ENCODE measurements at places on chromosomes 5 and 9.

- no peak for DNase-seq
Measured at GRCh38 chr5:122561209-122561608, 213.7 kb upstream of the SNX2 start.

DNA sequence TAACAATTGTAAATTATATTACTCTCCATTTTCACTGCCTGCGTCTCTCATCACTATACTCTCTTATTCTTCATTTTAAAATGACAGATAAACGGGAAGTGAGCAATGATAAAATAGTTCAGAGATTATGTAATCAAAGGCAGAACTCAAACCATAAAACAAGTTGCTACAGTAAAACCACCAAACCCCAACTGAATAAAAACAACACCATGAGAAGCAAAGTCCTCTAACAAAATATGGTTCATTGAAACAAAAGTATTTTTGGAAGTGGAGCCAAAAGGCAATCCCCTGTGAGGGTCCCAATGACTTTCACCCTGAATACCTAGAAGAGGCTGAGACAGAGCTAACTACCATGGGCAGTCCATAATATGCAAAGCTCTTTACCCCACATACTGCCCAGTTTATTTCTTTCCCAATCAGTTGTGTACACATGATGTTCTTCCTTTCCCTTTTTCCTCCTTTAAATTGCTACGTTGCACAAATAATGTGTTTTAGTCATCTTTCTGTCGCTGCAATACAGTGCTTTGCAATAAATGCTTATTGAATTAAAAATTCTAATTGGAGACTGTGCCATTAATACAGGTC is 64.0 kb upstream of the PTGER4 start:
- no peak for DNase-seq

- no peak for DNase-seq
Measured at GRCh38 chr9:107547303-107547702, 57.7 kb upstream of the KLF4 start.

- DNase-seq: no peak
Measured at GRCh38 chr5:61123145-61123544, 39.1 kb downstream of the SMIM15 start.

DNA sequence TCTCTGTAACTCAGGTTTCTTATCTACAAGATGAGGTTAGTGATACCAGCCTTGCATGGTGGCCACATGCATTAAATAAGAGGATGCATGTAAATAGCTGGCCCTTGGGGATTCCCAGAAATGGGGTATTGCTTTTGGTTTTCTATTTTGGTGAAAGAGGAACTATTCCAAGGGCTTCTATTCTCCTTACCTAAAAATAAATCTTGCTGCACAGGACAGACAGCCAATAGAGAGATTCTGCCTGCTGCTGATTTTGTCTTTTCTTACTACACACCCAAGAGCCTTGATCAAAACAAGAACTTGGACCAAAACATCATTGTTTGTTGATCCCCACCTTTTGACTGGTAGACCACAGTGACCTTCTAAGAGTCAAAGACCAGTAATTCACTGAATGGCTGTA is 161.8 kb downstream of the PJA2 start:
- peak; percentile 46 for DNase-seq

DNA sequence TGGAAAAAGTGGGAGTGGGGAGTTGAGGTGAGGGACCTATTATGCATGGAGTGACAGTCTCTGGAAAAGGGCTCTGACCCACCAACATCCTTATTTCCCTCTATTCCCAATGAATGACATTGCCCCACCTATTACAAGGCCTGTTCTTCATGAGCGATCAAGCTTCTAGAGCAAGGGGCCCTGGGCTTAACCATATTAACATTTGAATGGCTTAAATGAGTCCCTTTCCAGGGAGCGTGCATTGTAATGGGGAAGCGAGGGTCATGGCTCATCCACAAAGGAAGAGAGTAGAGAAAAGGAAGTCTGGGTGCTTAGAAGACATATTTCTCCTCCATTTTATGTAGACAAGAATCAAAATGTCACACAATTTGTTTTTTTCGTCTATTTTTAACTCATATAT is 255.5 kb downstream of the CAAP1 start:
- no peak for DNase-seq

GRCh38 chr5:27474047-27474309 is 435.6 kb upstream of the CDH9 start:
- no peak for DNase-seq

DNA sequence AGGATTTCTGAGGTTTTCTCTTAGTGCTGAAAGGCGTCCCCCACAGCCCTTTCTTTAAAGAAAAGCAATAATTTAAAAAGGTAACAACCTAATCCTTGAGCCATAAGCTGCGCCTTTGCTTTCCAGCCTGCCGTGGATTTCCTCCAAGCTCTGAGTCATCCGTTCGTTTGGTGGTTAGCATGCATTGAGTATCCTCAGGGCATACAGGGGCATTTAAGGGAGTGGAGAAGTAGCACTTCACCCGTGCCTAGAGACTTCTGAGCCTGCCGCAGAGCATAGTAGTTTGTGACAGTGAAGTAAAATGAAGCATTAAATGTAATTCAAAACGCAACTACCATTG is 892 bp upstream of the TNC start:
- no peak for DNase-seq

DNA sequence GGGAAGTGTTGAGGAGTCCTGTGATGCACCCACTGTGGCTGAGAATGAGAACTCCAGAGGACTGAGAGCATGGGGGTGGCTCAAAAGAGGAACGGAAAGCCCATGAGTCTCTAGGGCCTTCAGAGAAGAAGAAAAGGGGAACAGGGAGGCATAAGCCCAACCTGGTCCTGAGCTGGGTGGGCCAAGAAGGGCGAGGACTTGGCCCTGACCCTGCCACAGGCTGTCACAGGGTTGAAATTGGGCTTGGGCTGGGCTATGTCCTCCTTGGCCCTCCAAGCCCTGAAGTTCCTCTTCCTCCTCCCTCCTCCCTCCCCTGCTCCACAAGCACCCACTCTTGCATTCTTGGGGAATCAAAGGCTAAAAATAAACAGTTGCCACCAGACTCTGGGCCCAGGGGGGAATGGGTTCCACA is 49.3 kb upstream of the PPARGC1B start:
- peak; percentile 80 for DNase-seq

DNA sequence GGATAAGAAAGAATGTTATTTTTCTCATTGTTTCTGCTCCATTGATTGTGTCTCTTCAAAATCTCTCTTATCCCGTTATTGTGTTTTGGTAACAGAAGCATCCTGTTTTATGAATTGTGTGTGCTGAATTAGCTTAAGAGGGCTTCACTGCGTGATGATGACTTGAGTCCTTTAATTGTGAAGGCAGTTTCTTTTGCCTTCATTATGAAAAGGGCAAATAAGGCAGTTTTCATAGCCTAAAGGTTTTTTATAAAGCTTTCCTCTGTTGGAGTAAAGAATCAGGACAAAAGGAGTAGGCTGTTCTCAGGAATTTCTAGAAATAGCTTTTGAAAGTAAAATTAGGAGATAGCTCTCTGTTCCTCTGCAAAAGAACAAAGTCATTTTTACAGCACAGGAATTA is 169.8 kb downstream of the FOCAD start:
- DNase-seq: no peak

- no peak for DNase-seq
Measured at GRCh38 chr5:144281784-144282183, 111.1 kb downstream of the KCTD16 start.

GRCh38 chr5:86917117-86917579 is 299.4 kb downstream of the COX7C start:
- DNase-seq: no peak

DNA sequence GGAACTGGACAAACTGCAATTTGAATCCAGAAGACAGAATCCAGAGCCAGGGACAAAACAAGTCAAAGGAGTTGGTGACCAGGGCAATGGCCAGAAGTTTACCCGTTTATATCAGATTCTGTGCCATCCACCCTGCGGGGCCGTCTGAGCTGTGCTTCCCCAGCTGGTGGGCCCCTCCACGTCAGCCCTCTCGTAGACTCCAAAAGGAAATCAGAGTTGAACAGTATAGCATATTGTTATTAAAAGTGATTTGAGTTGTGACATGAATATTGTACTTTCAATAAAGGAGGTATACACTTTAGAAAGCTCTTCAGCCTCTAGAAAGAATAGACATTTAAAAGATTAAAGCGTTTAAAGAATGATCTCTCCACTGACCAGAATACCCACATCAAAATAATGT is 102.4 kb downstream of the NFIB start:
- no peak for DNase-seq

DNA sequence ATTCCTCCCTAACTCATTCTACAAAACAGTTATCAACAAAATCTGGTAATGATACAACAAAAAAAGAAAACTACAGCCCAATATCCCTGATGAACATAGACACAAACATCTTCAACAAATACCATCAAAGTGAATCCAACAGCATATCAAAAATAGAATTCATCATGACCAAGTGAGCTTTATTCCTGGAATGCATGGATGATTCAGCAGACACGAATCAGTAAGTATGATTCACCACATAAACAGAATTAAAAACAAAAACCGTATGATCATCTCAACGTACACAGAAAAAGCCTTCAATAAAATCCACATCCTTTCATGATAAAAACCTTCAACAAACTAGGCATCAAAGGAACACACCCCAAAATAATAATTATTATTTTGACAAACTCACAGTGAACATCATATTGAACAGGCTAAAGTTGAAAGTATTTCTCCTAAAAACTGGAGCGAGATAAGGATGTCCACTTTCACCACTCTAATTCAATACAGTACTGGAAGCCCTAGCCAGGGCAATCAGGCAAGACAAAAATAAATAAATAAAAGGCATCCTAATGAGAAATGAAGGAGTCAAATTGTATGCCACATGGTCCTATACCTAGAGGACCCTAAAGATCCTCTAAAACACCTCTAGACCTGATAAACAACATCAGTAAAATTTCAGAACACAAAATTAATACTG is 305.1 kb upstream of the RGMB start:
- DNase-seq: no peak

DNA sequence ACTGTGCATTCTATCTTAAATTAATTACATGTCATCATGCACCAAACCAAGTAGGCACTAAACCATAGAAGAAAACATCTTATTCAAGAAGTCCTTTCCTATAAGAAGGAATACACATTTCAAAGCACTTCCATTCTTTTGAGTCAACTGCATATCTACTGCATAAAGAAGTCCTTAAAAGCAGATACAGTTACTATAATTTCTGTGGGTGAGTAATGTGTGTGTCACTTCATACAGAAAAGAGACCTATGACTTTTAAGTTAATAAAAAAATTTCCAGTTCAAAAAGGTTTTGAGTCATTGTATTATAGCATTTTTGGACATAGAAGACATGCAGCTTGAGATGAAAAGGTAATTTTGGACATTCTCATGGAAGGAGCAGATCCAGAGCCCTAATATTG is 125.0 kb downstream of the DTWD2 start:
- DNase-seq: no peak

- no peak for DNase-seq
Measured at GRCh38 chr5:1368236-1368635, 23.3 kb upstream of the CLPTM1L start.

- no peak for DNase-seq
Measured at GRCh38 chr9:18189871-18190670, 283.9 kb upstream of the ADAMTSL1 start.

- peak; percentile 36 for DNase-seq
Measured at GRCh38 chr9:70412832-70413463, 1.5 kb downstream of the KLF9 start.

DNA sequence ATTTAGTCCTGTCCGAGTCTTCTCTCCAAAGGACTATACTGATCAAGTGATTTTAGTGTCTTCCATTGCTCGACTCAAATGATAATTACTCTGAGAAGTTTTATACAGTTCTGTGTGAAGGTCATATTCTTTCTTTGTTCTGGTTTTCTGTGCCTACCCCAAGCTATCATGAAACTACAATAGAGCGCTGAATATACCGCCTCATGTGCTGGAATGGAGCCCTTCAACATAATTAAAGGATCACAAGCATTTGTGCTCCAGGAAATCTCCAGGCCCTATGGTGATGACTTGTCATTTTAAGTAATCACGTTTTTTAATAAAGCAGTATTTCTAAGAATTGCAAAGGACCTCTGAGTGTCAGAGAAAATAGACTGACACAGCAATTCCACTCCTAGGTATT is 10.9 kb upstream of the SLC31A2 start:
- no peak for DNase-seq

- peak; percentile 53 for DNase-seq
Measured at GRCh38 chr9:137866226-137867141, 11.1 kb upstream of the CACNA1B start.

GRCh38 chr5:14775857-14776256 is 95.7 kb downstream of the ANKH start:
- DNase-seq: no peak

- no peak for DNase-seq
Measured at GRCh38 chr9:126788046-126788445, 16.8 kb upstream of the ZBTB43 start.

DNA sequence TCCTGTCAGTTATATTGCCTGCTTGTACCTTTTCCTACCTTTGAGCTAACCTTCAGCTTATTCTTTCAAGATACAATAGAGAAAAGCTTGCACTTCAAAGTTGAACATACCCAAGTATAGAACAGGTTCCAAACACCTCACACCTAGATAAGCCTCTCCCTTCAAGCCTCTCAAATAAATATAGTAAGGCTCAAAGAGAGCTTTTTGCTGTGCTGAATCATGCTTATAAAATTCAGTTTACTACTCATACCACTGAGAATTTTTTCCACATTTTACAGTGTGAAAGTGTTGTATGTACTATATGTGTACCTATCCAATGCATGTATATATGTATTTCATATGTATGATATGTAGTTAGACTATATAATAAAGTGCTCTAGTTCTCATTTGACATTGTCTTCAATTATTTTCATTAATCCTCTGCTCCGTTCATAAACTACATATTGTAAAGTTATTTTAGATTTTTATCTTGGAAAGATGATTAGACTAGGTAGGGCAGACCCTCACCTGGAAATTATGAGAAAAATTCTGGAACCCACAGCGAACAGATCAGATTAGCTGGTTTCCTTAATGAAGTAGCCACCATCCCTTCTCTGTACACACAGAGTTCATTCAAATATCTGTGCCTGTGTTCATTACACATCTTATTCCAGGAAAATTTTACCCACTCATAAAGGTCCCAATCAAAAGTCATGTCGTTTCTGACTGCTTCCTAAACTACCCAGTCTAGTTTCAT is 149.2 kb upstream of the RGMB start:
- DNase-seq: no peak

DNA sequence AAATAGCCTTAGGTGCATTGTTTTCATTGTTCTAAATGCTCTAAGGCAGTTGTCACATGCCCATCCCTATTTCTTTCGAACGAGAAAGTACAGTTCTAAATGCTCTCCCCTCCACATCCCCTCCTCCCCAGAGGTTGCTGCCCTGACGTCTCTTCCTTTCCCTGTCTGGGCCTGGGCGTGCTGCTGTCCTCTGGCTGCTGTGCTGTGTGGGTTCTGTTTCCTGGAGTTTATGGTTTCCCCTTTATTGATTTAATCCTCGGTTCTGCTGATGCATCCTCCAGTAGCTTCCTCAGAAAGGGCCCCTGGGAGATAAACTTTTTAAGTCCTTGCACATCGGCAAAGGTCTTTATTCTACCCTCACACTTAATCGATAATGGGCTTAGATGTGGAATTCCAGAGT is 48.8 kb downstream of the MVB12B start:
- DNase-seq: no peak

GRCh38 chr5:112483704-112484103 is 64.6 kb upstream of the EPB41L4A start:
- DNase-seq: no peak

GRCh38 chr5:178182158-178182876 is 4.9 kb downstream of the GMCL2 start:
- DNase-seq: no peak

Measured in GM13976 (cell line).